Stimulated activated CD8-positive, alpha-beta memory T cell treated with anti-CD3 and anti-CD28 coated beads, Interleukin-7, amount 100 ng/mL, for 1 hour (primary cell): ENCODE measurements at places on chromosomes 13 and 19.

DNA sequence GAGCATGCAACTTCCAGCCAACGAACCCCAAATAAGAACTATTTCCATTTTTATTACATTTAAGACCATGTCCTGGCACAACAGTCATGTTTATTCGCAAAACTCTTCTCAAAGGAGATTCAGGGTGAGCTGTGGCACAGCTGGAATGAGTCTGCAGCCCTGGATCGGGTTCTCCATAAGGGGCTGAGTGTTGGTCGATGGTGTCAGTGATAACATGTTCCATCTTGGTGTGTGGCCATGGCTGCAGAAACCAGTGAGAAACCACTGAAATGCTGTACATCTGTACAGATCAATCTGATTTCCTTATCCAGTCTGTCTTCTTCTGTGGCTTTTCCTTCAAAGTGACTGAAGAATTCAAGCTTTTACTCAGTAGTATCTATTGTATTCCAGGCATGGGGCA is 15.2 kb downstream of the FAM124A start:
- DNase-seq, result no peak

GRCh38 chr13:75217949-75218348 is 264.0 kb downstream of the TBC1D4 start:
- no peak for DNase-seq

DNA sequence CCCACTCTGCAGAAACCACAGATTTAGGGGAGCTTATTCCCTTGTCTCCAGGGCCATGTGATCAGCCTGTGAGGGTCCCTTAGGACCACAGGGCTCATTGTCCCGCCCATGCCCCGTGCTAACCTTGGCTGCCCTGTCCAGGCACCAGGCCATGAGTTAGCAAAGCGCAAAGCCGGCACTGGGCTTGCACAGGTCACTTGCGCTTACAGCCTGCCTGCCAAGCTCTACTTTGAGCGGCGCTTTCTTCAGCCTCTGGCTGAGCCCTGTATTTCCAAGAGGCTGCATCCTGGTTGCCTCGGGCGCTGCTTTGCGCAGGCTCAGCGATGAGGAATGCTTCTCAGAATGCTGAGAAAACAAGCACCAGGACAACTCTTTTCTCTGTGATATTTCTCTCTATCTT is 188.0 kb downstream of the TDRD3 start:
- no peak for DNase-seq

GRCh38 chr19:55253842-55254624 is 4.8 kb downstream of the PPP6R1 start:
- DNase-seq, result no peak

GRCh38 chr19:4369888-4370260 is 26.5 kb downstream of the MPND start:
- peak; percentile 45 for DNase-seq

GRCh38 chr19:48877855-48878195 is 5.6 kb downstream of the PPP1R15A start:
- DNase-seq, result no peak

- no peak for DNase-seq
Measured at GRCh38 chr13:107801621-107802020, 413.7 kb downstream of the LIG4 start.

- DNase-seq, result peak; percentile 73
Measured at GRCh38 chr13:27424246-27425157, at the start of gene GTF3A. GTF3A (plus strand) TSS chr13:27424619.

DNA sequence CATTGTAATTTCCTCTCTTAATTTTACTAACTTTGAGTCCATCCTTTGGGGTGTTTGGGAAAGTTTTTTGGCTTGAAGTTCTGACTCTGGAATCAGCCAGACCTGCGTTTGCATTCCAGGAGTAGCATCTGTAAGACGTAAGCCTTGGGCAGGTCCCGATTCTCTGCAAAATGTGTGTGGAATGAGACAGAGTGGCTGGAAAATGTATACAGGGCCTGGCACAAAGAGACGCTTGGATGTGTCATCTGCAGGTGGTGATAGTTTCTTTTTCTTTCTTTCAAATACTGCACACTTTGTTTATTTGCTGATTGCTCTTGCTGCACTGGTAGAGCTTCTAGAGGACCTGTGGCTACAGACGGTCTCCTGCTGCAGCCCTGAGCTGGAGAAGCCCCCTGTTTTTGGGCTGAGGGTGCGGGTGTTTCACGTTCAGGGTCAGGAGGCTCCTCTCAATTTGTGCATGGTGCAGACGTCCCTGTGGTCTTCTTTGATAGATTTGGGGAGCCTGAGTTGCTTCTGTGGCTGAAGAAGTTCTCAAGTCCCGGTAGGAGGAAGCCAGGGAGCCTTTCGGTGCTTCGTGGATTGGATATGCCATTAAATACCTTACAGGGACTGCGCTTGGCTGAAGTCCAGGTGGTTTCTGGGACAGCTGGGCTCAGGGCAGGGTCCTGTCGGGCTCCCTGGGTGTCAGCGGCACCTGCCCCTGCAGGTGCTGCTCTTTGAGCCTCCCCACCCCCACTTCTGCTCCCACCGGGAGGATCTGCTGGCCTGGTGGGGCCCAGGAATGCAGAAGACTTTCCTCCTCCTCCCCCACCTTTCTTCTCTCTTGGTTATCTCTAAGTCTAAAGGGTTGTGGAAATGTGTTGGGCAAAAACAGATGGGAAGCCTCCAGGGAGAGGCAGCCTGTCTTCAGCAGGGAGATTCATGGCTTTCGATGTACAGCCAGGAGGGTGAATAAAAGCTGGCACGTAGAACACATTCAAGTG is 44.0 kb upstream of the GAS6 start:
- no peak for DNase-seq

DNA sequence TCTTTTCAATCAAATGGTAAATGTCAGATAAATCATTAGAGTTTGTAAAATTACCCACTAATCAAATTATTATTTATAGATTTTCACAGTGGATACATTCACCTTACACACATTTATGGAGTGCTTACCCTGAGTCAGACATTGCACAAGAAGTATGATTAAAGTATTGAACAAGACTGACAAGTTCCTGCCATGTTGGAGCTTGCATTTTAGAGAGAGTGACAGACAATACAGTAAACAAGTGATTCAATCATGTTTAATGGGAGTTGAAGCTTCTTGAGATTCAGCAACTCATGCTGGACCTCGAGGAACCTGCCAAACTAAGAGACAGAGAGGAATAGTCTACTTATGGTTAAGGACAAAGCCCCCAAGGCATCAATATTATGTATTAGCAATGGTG is 487.8 kb downstream of the PCDH17 start:
- no peak for DNase-seq

GRCh38 chr13:99406799-99407201 is 94.5 kb upstream of the TM9SF2 start:
- no peak for DNase-seq

- no peak for DNase-seq
Measured at GRCh38 chr19:47520343-47520806, 5.5 kb upstream of the NAPA start.

DNA sequence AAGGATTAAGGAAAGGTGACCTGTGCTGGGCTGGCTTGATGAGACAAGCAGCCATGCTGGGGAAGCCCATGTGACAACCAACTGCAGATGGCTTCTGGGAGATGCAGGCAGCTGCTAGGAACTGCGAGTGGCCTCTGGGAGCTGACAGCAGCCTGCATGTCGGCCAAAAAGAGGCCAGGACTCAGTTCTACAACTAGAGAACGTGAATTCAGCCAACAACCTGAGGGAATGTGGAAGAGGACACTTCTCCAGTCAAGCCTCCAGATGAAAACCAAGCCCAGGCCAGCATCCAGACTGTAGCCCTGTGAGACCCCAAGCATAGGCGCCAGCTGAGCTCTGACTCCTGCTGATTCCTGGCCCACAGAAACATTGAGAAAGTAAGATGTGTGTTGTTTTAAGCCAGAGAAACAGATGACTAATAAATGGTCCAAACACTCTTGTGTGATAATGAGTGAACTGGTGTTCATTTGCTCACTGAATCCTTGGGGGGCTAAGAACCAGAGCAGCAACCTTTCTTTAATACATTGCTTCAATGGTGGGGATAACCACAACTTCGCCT is 45.0 kb downstream of the SLC7A1 start:
- DNase-seq, result no peak

DNA sequence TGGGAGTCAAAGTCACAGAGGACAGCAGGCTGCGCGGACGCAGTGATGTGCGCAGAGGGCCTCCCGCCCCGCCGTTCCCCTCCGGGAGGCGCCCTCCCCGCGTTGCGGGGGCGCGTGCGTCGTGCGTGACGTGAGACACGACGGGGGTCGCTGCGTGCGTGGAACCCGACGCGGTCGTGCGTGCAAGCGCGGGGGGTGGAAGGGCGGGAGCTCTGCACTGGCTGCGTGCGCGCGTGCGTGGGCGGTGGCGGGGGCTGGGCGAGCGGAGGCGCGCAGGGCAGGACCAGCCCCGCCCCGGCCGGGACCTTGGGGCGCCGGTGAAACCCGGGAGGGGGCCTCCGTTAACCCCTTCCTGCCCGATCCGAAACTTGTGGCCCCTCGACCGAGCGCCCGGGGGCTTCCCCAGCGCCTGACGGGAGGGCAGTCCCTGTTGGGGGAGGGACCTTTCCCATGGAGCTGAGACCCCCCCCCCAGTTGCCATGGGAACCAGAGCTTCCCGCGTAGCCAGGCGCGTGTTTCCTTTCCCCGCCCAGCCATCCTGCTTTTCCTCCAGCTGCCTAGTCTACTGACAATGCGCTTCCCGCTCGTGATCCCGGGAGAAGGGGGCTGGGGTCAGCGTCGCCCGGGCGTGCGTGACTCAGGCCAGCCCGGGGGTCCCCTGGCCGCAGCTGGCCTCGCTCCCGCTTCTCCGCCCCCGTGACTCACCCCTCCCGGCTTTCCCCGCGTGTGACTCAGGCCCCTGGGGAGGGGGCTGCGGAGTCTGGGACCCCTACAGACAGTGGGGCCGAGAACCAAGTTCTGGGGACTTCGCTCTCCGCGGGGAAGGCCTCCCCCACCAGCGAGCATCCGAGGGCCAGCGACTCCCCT is 7.3 kb upstream of the HOOK2 start:
- peak; percentile 80 for DNase-seq

DNA sequence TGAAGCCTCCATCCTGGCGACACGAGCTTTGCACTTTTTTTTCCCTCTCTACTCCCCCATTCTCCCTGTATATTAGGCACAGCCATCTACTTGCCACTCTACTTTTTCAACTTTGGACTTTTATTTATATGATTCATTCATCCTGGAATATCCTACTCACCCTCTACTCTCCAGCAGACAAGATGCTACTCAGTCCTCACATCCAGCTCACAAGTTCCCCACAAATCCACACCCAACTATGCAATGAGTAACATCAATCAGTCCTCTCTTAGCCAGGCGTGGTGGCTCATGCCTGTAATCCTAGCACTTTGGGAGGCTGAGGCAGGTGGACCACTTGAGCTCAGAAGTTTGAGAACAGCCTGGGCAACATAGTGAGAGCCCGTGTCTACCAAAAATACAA is 23.9 kb upstream of the URAD start:
- no peak for DNase-seq

GRCh38 chr13:20505405-20506366 is 20.0 kb downstream of the CRYL1 start:
- no peak for DNase-seq

- no peak for DNase-seq
Measured at GRCh38 chr13:50912851-50913250, 3.3 kb downstream of the RNASEH2B start.

DNA sequence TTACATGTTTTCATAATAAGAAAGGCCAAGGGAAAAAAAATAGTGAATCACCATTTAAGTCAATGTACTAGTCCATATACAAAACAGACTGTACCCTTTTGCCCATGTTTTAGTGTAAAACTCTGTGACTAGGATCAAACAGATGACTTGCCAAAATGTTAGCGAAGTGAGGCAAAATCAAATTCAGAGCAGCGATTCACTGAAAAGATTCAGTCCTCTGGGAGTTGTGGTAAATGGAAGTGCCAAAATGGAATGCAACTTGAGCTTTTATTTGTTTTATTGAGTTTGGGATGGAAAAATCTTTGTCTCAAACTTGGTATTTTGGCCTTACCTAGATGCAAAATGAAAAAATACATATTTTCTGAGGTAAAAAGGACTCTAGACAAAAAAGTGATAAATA is 9.1 kb downstream of the CDADC1 start:
- no peak for DNase-seq

- DNase-seq, result no peak
Measured at GRCh38 chr13:26602783-26603182, 45.3 kb downstream of the WASF3 start.

DNA sequence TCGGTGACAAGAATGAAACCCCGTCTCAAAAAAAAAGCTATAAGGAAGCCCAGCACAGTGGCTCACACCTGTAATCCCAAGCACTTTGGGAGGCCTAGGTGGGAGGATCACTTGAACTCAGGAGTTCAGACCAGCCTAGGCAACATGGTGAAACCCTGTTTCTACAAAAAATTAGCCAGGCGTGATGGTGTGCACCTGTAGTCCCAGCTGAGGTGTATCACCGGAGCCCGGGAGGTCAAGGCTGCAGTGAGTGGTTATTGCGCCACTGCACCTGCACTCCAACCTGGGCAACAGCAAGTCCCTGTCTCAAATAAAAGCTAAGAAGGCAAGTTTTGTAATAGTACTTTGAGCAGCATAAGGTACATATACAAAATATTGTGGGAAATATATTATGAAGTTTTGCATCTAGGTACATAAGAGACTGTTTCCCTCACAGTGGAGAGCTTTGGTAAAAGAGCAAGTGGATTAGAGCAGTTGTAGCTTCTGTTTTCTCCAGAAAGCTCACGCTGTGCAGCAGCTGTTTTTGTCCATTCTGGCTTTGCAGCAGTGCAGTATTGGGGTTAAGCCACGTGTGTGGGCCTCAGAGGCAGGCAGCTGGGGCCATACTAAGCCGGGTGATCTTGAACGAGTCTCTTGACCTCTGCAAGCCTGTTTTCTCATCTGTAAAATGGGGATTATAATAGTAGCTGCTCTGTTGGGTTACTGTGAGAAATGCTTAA is 35.4 kb downstream of the ARHGAP35 start:
- no peak for DNase-seq

DNA sequence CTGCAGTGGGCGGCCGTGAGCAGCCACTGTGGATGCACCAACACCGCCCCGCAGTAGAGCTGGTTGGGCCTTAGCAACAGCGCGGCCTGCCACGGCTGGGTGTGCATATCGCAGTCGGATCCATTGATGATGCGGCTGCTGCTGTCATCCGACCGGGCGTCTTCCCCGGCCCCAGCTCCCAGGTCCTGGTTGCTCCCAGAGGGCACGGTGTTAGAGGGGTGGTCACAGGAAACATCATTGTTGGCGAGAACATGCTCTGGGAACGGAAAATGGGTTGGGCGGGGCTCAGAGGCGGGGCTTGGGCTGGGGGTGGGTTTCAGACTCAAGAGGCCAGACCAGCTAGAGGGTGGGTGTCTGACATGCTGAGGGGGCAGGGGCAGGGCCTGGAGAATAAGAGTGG is 3.0 kb downstream of the KLK5 start:
- no peak for DNase-seq

- DNase-seq, result no peak
Measured at GRCh38 chr13:47774671-47774994, 226.4 kb downstream of the SUCLA2 start.

GRCh38 chr19:41912899-41913537 is 15.2 kb downstream of the ERFL start:
- no peak for DNase-seq

- DNase-seq, result no peak
Measured at GRCh38 chr13:25110956-25111584, 15.1 kb downstream of the PABPC3 start.

- DNase-seq, result no peak
Measured at GRCh38 chr13:93805736-93806135, 579.1 kb downstream of the GPC6 start.

- no peak for DNase-seq
Measured at GRCh38 chr13:85551012-85551411, 248.2 kb downstream of the SLITRK6 start.

- no peak for DNase-seq
Measured at GRCh38 chr19:31258211-31259052, 90.8 kb downstream of the TSHZ3 start.
